Myocyte (in vitro differentiated cells): ENCODE measurements at places on chromosomes 13 and 19. TPM values are rescaled to one million over a fixed set of nuclear protein-coding genes. Genes with fewer than 3 reads are reported as not detected.

Gene SYNGR4
- total RNA-seq: not detected in 2 replicates

Gene ZNF541
- total RNA-seq: 0.08 TPM in 1 of 2 replicates, not detected in the other

DNA sequence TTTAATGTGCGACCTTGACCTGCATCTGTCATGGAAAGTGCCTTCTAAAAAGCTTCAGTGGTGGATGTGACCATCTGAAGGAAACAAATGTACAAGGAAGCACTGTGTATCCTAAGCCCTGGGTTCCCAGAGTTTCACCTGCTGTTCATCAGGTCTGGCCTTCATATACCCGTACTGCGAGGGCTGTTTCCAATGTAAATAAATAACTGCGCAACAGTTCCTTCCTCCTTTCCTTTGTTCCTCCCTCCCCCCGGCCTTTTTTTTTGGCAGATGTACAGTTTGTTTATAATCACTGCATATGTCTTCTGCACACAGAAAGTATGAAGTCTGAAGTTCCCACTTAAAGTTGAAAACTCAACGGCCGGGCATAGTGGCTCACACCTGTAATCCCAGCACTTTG is 5.2 kb downstream of the FAAP24 start:
- no peak for DNase-seq

- DNase-seq: no peak
These were observed 161.4 kb downstream of the MTUS2 start for GRCh38 chr13:28981530-28981929.

DNA sequence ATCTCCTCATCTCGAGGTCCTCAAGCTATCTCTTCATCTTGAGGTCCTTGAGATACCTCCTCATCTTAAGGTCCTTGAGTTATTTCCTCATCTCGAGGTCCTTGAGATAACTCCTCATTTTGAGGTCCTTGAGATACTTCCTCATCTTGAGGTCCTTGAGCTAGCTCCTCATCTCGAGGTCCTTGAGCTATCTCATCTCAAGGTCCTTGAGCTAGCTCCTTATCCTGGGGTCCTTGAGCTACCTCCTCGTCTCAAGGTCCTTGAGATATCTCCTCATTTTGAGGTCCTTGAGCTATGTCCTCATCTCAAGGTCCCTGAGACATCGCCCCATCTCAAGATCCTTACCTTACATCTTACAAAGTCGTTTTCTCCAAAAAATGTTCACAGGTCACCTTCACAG is 18.7 kb downstream of the VAV1 start:
- no peak for DNase-seq

DNA sequence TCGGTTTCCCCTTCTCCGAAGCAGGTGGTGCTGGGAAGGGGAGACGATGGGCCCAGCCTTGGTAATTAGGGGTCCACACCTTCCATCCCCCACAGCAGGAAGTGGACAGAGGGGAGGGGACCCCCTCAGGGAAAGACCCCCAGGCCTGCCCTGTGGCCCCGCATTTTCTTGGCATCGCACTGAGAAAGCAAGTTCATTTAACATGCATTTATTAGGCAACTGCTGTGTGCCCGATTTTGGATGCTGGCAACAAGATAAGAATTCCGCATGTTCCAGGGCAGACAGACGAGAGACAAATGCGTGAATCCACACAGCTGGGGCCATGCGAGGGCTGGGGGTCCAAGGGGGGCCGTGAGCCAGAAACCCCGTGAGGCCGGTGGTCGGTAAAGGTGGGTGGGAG is 28.4 kb downstream of the ARID3A start:
- no peak for DNase-seq

DNA sequence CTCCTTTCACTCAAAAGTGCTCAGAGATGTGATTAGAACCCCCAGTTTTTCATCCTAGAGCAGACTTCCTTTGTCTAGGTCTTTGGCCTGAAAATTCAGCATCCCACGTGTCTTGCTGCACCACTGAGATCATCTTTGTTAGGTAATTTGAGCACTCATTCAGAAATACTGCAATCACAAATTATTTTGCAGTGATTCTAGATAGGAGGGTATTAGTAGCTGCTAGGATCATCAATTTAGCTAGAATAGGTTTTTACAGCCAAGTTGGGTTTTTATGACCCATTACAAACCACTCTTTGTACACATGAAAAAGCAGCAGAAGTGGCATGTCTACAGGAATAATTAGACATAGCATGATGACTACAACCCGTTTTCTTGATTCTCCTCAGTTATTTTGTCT is 219.6 kb downstream of the GPC6 start:
- DNase-seq: no peak

GRCh38 chr19:47032171-47032811 is 12.7 kb downstream of the NPAS1 start:
- DNase-seq: no peak

DNA sequence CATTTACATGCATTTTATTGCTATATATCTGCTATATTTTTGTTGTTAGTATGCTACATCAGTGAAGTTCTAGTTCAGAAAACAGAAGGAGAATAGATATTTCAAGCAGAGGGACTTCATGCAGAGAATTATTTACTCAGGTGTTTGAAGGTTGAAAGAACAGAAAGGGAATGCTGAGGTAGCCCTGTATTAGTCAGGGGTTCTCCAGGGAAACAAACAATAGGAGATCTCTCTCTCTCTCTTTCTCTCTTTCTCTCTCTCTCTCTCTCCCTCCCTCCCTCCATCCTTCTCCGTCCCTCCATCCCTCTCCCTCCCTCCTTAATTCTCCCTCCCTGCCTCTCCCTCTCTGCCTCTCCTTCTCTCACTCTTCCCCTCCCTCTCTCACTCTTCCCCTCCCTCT is 114.3 kb upstream of the TDRD3 start:
- DNase-seq: no peak

DNA sequence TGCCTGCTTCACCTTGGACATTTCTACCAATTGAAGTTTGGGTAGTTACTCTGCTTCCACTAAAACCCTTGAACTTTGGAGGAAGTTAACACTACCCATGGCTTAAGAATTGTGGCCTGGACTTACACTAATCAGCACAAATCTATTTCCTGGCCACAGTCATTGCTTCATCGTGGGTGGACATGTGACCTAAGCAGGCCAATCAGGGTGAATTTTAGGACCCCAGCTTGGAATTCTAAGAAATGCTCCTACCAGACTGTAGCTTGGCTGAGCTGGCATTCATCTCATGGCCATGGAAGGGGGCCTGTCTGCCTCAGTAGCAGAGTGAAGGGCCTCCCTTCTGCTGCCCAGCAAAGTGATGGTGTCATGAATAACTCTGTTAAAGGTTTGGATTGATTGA is 58.3 kb upstream of the SLC15A1 start:
- no peak for DNase-seq

- DNase-seq: no peak
These were observed 149.2 kb downstream of the MIPEP start for GRCh38 chr13:23740002-23740401.

- DNase-seq: no peak
These were observed 10.4 kb downstream of the NUDT19 start for GRCh38 chr19:32702010-32702409.

DNA sequence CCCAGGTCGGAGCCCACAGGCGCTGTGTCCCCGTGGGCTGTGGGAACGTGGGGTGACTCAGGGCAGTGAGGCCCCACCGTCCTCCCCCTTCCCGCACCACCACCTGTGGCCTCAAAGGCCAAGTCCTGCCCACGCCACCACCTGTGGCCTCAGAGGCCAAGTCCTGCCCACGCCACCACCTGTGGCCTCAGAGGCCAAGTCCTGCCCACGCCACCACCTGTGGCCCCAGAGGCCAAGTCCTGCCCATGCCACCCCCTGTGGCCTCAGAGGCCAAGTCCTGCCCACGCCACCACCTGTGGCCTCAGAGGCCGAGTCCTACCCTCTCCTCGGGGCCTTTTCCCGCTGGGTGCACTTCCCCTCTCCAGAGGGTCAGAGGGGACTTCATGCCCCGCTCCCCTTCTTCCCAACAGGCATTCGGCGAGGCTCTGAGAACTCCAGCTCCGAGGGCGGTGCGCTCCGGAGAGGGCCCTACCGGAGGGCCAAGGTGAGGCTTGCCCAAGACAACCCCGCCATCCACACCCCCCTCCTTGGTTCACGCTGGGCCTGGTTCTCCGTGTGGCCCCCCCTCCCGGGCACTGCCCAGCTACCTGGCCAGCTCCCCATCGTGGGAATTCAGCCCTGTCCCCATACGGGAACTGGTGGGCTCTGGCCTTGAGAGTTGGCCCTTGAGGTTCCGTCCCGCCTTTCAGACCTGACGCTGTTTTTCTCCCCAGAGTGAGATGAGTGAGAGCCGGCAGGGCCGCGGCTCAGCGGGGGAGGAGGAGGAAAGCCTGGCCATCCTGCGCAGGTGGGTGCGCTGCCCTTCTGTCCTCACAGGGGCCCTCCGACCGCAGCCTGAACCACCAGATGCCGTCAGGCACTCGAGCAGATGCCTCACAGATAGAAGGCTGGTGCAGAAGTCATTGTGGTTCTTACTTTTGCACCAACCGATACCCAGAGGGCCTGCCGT is 27.4 kb upstream of the F7 start:
- no peak for DNase-seq
